Progenitor cell of endocrine pancreas (in vitro differentiated cells): ENCODE measurements at places on chromosomes 13 and 19.

- no peak for DNase-seq
Observed at GRCh38 chr13:59312776-59313175, 851.0 kb downstream of the DIAPH3 start.

DNA sequence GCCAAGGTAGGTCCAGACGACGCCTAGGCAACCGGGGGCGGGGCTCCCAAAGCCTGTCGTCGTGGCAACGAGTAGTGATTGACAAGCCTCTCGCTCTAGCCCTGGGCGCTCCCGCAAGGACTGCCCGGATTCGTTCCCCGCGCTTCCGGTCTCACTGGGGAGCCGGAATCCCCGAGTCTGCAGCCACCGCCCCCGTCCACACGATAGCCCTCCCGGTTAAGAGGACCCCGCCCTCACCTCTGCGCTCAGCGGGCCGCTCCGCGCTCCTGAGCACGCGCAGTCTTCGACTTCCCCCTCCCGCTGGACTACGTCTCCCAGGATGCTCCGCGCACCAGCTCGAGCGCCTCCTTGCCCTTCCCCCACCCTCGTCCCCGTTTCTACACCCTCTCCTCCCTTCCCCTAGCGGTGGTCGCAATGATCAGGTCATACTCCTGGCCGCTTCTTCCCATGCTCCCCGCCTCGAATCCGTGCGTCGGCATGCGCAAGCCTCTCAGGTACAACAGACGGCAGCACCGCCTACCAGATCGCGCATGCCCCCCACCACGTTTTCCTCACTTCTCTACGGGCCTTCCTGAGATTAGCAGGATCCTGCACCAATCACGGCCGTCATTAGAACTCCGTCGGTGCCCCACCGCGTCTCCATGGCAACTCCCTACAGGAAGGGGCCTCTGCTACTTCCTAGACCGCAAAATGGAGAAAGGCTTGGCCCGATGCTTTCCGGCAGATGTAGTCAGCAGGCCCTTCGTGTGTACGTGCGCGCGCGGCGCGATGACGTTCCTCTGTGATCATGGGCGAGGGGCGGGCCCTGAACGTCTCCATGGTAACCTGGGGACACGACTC is at the start of gene MZF1:
TSS of gene MZF1 (minus strand) at position 518 of the 840 bp plus-strand sequence. CDS start 1,946 bp downstream, outside the sequence.
- DNase-seq, result peak; percentile 99

GRCh38 chr19:57687363-57688010 is 5.7 kb downstream of the ZNF551 start:
- no peak for DNase-seq

DNA sequence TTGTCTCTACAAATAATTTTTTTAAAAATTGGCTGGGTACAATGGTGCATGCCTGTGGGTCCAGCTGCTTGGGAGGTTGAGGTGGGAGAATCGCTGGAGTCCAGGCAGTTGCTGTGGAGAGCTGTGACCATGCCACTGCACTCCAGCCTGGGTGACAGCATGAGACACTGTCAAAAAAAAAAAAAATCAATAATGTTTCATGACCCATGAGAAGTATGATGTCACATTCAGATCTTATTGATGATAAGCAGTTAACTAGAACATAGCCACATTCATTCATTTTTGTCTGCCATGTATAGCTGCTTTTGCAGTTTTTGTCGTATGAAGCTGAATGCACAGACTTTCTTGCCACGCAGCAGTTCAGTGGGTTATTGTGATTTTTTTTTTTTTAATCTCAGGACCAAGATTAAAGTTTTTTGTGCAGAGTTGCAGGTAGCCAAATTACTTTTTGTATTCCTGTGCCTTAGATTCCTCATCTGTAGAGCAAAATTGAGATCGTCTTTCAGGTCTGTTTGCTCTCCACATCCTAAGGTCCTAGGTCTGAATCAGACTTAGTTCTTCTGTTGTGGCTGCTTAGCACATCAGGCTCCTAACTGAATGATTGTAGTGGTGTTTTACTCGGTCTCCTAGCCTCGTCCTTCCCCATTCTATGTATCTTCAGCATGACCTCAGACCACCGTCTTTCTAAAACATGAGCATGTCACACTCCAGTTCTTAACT is 145.2 kb downstream of the GGACT start:
- DNase-seq, result no peak

- peak; percentile 52 for DNase-seq
Observed at GRCh38 chr13:52809310-52809769, 39.1 kb downstream of the PCDH8 start.

DNA sequence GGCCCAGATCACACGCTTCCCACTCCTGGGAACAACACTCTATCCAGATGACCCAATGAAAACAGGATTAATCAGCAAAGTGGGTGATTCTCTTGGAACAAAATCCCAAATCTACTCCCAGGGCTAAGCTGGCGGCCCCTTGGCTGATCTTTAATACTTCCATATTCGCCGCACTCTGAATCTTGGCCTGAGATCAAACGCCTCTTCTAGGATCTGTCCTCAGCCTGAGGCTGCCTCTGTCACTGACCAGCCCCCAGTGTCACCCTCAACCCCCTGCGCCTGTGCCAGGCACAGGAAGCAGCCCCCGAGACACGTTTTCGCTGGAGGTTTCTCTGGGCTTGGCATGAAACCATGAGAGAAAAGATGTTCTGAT is 2.4 kb upstream of the CTXN1 start:
- no peak for DNase-seq

DNA sequence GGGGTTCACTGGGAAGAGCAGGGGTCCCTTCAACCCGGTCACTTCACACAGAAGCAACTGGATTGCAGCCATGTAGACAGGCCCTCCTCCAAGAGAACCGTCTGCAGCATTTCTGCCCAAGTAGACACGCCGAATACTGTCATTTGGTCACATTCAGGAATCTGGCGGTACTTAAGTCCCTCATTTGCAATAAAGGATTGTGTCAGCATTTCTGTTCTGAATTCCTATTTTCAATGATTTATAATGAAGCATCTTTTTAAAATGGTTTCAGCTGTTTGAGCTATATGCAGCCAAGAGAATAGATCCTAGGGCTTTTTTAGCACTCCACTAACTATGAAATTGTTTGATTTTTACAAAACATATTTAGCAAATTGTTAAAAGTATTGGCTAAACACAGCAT is 143.5 kb upstream of the SOX1 start:
- no peak for DNase-seq

- DNase-seq, result no peak
Observed at GRCh38 chr19:46453661-46454060, 17.7 kb downstream of the PNMA8A start.

DNA sequence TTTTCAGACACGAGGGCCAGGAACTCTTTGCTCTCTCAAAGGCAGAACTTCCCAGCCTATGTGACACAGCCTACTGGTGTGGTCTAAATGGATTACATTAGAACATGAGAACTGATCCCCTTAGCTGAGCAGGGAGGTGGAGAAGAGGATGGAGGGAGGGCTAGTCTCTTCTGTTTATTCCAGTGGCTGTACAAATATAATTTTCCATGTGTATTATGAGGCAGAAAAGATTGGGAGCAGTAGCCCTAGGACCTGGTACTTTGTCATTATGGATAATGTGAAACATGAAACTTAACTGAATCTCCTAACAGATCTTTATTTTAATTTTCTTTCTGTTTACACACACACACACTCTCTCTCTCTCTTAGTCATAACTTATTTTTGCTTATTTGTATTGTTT is 82.1 kb downstream of the WDFY2 start:
- DNase-seq, result no peak

DNA sequence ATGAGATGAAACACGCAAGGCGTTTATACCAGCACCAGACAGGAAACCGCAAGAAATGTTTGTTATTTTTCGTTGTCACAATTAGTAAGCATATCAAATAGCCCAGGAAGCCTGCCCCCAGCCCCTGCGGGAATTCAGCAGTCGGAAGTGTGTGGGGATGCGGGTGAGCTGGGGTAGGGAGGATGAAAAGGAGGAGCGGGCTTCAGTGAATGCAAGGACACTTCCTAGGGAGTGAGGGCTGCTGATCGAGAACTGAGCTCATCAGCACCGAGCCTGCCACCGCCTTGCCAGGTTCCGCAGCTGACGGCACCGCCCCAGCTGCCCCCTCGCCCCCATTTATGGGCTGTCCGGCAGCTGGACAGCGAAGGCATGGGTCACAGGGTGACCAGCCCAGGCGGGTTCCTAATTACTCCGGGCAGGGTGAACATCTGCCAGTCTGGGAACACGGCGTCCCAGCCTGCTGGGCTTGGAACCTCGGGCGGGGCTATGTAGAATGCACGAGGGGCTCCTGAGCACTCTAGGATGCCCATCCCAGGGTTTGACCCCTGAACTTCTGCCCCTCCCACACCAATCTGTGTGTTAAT is 1.6 kb upstream of the BEST2 start:
- DNase-seq, result no peak

DNA sequence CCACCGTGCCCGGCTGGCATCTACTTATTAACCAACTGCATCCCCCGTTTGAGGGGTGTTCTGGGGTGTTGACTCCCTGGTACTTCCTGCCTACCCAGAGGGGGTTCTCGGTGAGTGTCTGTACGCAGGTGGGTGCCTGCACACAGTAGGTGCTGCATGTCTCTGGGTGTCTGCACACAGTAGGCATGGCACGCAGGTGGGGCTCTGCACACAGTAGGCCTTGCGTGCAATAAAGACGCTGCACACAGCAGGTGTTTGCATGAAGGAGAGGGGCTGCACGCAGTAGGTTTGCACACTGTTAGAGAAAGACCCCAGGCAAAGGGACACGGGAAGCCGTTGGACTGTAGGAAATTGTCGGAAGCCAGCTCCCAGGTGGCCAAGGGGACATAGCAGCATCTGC is 11.2 kb downstream of the GADD45B start:
- no peak for DNase-seq

DNA sequence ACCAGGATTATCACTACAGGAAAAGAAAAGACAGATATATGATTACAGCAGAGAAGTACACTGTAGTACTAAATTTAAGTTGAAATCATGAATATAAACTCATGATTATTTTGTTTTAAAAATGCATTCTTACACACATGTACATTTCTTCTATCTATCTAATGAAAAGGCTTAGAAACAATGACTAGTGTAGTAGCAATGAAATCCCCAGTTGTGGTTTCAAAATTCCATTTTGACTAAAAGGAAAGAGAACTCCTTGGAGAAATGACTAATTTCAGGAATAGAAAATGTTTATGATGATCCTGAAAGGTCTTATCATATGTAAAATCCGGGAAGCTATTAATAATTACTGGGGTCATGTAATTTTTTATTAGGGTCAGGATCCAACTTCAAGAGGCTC is 195.0 kb upstream of the STARD13 start:
- no peak for DNase-seq

DNA sequence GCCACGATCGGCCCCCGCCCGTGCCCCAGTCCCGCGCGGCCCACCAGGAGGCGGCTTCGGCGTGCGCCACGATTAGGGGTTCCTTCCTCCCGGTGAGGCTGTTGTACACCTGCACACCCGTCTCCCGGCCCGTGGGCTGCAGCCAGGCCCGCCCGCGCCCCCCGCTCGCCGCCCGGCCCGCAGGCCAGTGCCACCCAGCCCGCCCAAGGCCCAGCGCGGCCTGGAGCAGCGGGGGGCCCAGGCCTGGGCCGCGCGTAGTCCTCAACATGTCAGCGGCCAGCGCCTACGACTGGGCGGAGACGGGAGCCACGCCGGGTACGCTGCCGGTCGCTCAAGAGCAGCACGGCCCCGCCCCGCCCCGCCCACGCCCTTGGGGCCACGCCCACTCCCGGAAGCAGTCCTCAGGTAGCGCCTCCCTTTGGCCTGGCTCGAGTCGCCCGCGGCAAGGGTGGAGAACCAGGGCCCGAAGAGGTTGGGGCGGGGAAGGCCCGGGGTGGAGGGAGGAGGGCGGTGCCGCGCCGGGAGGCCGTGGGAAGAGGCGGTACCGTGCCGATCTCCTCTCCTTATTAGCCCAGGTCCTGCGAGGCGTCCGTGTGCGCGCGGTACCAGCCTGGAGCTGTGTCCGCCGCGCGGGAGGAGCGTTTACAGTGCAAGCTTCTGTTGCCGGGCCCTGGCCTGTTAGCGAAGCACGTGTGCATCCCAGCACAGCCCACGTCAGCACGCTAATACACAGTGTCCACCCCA is at the start of gene CARS2:
TSS of gene CARS2 (minus strand) at position 291 of the 744 bp plus-strand sequence. CDS start at position 268, 23 bp downstream.
- peak; percentile 92 for DNase-seq

DNA sequence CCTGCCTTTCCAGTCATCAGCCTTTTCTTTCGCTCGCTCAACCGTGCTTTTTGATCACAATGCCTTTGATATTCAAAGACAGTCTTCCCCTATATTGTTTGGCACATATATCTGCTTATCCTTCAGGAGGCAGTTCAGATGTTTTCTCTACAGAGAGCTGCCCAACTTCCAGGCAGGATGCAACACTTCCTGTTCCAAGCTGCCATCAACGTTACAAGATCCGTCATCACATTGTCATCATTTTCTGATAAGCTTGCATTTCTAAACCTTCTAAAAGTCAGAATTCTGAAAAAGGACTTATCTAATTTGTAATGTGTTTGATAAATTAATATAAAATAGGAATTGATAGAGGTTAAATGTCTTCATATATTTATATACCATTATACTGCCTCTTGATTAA is 574.2 kb downstream of the TBC1D4 start:
- DNase-seq, result no peak

GRCh38 chr13:37273836-37274235 is 168.4 kb upstream of the CSNK1A1L start:
- DNase-seq, result no peak

GRCh38 chr13:81488021-81488420 is 1147.1 kb upstream of the SPRY2 start:
- no peak for DNase-seq

DNA sequence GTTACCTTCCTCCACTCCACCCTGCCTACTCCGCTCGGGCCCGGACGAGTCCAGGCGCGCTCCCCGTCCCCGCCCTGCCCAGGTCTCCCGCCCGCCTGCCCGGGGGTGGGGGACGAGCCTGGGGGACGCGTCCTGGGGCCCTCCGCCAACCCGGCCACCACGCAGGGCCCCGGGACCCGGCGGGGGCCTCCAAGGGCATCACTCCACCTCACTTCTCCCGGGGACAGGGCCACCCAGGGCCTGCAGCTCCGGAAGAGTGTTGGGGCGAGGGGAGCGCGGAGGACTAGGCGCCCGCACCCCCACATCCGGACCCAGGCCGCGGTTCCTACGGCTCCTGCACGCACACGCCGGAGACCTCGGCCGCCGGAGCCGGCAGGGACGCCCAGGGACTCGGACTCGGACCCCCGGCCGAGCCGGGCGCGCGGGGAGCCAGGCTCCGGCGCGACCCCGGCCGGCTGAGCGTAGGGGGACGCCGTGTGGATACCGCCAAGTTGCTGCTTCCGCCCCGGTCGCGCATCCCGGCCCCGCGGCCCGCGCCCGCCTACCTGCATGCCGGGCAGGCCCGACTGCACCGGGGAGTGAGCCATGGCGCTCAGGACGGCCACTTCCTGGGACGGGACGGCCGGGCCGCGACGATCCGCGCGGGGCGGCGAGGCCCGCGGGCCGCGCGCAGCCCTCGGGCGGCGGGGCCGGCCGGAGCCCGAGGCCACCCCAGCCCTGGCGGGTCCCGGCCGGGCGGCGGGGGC is 534 bp downstream of the STK24 start:
- peak; percentile 49 for DNase-seq

GRCh38 chr19:43575955-43576878 is 616 bp downstream of the PINLYP start:
- DNase-seq, result no peak

- DNase-seq, result no peak
Observed at GRCh38 chr13:26896986-26897668, 136.5 kb upstream of the GPR12 start.
